ENCODE measurements at places on chromosomes 4 and X.

DNA sequence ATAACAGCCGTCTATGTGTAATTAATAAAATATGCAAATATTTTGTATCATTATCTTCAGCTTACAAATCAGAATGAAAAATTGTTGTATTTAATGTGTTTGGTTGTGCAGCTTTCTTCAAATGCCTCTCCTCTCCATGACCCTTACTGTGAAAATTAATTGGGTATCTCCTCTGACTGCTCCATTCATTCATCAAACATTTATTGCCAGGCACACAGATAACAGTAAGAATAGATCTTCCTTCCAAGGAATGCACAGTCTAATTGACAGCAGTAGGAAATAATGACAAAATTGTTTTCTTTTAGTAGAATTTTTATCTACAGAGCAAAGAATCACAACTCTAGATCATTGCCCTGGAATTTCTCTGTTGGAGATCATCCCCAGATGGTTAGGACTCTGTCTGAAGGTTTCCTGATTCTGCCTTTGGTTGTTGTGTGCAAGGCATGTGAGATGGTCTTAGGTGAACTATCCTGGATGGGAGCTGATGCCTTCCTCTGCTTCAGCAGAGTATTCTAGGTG, 395.0 kb upstream of the FAT1 start:
- no peak for DNase-seq

DNA sequence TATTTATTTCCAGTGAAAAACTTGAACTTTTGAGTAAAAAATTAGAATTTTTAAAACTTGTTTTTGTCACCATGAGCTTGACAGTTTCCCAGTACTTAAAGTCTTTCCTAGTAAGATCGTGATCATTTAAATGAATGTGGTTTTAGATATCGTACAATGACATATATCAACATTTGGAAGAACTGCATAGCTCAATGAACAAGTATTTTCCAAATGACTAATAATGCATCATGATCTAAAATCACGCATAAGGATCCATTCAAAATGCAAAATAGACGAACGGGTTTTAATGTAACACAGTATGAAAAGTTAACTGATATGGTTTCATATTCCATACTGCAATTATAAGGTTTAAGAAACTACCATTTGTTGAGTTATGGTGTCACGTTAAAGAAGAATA, 4.1 kb upstream of the NDNF start:
- no peak for DNase-seq

GRCh38 chrX:129689796-129690195, 35.0 kb upstream of the APLN start:
- no peak for DNase-seq

- DNase-seq = no peak
Observed at GRCh38 chr4:74328501-74328900, 20.2 kb downstream of the EPGN start.

GRCh38 chrX:13290891-13291614, 28.8 kb downstream of the ATXN3L start:
- no peak for DNase-seq

GRCh38 chr4:141130947-141131605, 2.2 kb downstream of the RNF150 start:
- no peak for DNase-seq

- peak; percentile 3 for DNase-seq
Observed at GRCh38 chr4:96228463-96228862, 388.6 kb downstream of the PDHA2 start.

GRCh38 chrX:13265111-13265510, 54.7 kb downstream of the ATXN3L start:
- no peak for DNase-seq

- peak; percentile 33 for DNase-seq
Observed at GRCh38 chr4:65791812-65792308, 121.6 kb upstream of the EPHA5 start.

DNA sequence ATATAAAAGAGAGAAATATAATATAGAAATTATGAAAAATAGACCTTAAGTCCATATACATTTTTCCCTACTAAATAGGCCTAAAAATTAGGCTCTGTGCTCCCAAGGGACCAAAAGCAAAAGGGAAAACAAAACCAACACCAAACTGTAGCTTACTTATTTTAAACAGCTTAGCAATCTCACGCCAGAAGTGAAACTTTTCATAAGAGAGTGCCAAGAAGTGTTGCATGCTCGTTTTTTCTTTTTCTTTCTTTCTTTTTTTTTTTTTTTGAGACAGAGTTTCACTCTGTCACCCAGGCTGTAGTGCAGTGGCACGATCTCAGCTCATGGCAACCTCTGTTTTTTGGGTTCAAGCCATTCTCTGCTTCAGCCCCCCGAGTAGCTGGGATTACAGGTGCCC, 250.4 kb downstream of the TMA16 start:
- DNase-seq = no peak

DNA sequence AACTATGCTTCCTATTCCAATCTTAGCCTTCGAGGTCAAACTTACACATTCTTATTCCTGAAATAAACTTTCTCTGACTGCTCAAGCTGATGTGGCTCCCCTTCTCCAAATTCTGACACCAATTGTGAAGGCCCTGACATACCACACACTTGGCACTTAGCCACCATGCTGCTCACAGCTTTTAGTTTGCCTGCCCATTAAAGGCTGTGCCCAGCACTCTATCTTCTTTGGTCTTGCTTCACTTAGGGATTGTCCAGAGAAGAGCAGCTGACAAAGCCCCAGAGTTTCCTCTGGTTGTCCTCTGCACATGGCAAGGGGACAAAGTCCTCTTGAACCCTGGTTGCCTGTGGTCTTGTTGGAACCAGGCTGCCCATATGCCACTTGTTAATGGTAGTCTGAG, 126.1 kb downstream of the ARHGEF9 start:
- peak; percentile 20 for DNase-seq

DNA sequence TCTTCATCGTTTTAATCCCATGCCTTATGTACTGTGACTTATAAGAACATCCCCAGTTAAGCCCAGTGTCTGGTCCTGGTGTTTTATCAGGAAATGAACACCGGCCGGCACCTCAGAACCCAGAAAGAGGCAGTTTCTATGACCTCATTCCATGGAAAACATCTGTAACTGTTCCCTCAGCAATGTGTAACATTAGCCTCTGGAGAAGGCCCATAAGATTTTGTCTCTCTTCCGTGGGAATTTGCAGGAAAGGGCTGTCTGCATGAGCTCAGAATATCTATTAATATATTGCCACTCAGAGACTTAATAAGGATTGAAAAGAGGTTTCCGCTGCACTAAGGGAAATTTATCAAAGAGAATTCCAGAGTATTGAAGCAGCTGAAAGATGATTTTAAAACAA, 3.1 kb upstream of the TCEANC start:
- peak; percentile 54 for DNase-seq

DNA sequence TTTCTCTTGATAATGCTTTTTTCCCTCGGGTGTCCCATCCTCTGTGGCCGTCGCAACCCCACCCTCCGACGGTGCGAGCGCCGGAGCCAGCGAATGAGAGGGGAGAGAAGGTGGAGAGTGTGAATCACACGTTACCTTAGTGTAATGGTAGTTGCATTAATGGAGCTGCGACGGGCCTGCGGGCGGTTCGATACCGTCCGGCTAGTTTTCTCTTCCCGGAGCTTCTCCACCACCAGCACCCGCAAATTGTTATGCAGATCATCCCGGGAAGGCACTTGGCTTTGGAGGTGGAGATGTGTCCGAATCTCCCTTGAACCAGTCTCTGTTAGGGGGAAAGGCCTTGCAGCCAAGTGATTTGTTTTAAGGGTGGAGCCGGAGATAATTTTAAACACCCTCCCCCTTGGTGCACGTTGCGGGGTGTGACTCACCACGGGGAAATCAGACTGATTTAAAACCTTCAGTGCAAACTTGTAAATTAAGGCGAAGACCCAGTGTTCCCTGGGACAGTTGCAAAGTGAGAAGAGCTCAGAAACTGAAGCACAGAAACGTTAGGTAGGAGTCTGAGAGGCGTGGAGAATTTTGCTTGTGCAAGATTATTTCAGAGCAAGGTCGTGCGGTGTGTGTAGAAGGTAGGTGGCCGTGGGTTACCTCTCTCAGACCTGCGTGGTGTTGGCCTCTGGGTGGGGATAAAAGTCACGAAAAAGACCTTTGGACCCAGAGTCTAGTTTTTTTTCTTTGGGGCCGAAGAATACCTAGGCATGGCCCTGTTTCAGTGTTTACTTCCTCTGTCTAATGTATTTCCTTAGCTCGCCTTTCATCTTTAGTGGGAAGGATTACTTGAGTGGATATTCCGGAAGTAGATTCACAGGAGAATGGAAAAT, 1.3 kb downstream of the AFF1 start:
- DNase-seq = peak; percentile 79

- DNase-seq = peak; percentile 79
Observed at GRCh38 chr4:125283707-125284279, 31.0 kb upstream of the FAT4 start.

GRCh38 chr4:47505666-47506065, 20.6 kb downstream of the ATP10D start:
- DNase-seq = no peak

DNA sequence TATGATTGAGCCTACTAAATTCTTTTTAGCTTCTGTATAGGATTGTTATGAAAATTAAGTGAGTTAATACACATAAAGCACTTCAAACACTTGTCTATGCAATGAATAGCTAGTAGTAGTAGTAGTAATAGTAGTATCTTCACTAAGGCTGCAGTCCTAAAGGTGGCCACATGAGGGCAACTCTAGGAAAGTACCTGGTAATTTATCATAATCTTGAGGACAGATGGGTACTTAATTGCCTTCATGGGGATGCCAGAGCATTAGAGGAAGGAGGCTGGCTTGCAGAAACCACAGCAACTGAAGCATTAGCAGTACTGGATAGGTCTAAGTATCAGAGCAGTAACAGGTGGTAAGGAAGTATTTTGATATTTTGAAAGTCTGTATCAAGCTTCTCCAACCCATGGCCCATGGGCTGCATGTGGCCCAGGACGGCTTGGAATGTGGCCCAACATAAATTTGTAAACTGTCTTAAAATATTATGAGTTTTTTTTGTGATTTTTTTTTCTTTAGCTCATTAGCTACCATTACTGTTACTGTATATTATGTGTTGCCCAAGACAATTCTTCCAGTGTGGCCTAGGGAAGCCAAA, 17.3 kb downstream of the NIPAL1 start:
- peak; percentile 62 for DNase-seq

- no peak for DNase-seq
Observed at GRCh38 chr4:173337463-173337862, 3.3 kb upstream of the HMGB2 start.

DNA sequence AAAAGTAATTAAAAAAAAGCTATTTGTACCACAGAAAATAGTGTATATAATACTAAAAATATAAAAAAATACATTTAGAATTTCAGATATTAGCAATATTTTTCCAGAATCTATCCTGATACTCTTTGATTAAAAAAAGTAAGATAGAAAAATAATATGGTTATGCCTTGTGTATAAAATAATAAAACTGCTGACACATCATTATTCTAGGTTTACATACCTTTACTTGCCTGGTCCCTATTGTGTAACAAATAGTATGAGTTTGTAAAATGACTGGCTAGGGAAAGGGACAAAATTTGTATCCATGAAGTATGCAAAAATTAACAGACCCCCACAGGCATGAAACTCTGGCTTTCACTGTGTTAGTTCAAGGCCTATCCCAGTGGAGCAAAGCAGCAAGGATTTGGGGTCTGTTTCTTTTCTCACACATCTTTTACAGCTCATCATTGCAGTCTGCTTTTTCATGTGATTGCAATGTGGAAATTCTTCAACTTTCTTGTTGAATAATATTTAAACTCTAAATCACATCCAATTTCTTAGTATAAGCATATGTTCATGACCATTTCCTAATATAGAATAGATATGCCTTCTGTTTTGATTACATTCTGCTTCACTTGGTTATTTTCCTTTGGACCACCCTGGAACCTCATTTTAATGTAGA, 136.7 kb upstream of the PCDH18 start:
- DNase-seq = no peak

Data from choroid plexus epithelial cell (primary cell).